ENCODE measurements at places on chromosomes 12 and 14. TPM values are rescaled to one million over a fixed set of nuclear protein-coding genes. Genes with fewer than 3 reads are reported as not detected.

COA8 gene
- 24.6 TPM for total RNA-seq

LRRC43 gene
- 2.9 TPM for total RNA-seq

CACNA2D4 gene
- total RNA-seq = 0.72 TPM

FAM234B gene
- 5.6 TPM for total RNA-seq

IRF9 gene
- 102 TPM for total RNA-seq

LALBA gene
- not detected for total RNA-seq

KLRC1 gene
- not detected for total RNA-seq

PPP1R1A gene
- total RNA-seq = 0.36 TPM

DNA sequence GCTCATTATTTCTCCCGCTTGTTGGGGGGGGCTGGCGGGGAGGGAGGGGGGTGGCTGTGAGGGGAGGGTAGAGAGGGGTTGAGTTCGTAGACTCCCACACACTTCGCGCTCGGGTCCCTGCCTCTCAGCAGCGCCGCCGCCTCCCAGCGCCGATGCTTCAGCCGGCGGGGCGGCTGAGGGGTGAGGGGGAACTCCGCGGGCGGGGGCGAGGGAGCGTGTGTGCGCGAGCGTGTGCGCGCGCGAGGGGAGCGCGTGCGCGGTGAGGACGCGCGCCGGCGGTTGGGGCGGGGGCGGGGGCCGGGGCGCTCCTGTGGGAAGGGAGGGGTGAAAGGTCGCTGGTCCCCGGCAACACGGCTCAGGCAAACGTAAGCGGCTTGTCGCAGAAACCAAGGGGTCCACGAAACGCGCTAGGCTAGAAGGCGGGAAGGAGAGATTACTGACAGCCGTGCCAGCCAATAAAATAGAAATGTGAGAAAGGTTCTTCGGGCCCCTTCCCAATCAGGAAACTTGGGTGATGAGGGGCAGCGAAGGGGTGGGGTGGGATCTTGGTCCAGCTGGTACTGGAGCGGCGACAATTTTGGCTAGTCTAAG is 343 bp upstream of the NOVA1 start:
- peak; percentile 68 for DNase-seq

GRCh38 chr12:110688446-110689280 is at the start of gene HVCN1:
HVCN1 (minus strand) TSS chr12:110689115; CDS start chr12:110683245, 5,870 bp downstream.
- peak; percentile 93 for DNase-seq

- peak; percentile 55 for DNase-seq
These were observed 7.9 kb upstream of the CMKLR1 start for GRCh38 chr12:108346727-108347710.

- no peak for DNase-seq
These were observed 12.3 kb upstream of the TMED10 start for GRCh38 chr14:75188520-75189268.

- peak; percentile 83 for DNase-seq
These were observed 682 bp downstream of the CREBL2 start for GRCh38 chr12:12612358-12612757.

GRCh38 chr14:85060121-85060520 is 469.8 kb upstream of the FLRT2 start:
- no peak for DNase-seq

DNA sequence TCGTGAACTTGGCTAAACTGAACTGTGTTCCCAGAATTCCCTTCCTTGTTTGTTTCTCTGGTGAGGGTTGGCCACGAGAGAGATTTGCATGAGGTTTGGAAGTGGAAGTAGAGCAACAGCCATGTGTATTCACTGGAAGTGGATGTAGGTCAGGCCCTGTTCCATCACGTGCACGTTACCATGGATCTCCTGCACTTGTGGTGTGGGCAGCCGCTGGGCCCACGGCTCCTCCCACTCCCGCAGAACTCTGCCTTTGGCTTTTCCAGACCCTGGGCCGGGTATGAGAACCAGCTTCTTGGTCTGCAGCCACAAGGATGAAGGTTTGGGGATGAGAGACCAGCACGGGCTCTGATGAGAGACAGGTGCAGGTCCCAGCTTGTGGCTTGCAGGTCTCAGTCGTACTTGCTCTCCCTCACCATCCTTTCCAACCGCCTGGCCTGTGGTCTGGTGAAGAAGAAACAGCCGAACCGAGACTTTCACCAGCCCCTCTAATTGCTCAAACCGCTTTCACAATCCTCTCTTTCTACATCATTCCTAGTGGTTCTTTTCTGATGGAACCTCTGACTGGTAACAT is 94.9 kb downstream of the DUSP16 start:
- DNase-seq = no peak

DNA sequence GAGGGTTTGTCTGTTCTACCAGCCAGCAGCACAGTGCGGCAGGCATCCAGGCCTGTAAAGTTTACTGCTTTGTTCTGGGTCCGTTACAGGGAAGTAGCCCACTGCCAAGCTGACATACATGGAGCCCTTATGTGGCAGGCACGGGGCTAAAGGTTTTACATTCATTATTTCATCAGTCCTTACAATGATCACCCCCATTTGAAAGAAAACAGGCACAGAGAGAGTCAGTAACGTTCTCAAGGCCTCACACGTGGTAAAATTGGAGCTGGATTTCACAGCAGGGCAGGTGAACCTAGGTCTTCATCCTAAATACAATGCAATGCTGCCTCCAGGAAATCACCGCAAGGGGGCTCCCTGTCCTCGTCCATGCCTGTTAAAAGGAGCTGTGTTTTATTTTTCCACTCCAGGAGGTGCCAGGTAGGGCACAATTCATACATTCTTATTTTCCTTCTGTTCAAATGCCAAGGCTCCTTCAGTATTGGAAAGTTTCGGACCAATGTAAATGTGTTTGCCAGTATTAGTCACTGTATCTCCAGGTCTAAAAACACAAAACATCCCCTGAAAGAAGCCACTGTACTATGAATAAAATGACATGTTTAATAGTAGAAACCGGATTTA is 172.2 kb upstream of the GZMB start:
- peak; percentile 48 for DNase-seq

DNA sequence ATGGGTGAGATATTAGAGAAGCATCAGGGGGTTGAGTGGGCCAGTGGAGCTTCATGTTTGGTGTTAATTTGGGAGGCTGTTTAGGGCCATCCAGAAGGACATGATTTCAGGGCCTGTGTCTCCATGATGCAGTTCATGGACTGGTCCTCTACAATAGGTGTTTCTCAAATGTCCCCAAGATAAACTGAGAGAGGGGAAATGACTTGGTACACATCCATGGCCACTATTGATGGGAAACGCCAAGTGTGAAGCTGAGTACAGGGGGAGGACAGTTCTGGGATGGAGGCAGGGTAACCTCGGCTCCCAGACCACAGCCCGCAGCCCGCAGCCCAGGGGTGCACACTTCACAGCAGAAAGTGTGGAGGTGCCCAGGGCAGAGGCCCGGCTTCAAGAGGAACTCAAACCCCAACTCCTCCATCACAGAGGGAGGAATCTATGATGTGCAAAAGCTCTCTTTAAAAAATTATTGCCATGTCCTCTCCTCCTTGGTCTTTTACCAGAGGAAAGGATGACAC is 33.3 kb downstream of the CACNA2D4 start:
- no peak for DNase-seq

- no peak for DNase-seq
These were observed 39.6 kb upstream of the ITPR2 start for GRCh38 chr12:26872625-26873024.

DNA sequence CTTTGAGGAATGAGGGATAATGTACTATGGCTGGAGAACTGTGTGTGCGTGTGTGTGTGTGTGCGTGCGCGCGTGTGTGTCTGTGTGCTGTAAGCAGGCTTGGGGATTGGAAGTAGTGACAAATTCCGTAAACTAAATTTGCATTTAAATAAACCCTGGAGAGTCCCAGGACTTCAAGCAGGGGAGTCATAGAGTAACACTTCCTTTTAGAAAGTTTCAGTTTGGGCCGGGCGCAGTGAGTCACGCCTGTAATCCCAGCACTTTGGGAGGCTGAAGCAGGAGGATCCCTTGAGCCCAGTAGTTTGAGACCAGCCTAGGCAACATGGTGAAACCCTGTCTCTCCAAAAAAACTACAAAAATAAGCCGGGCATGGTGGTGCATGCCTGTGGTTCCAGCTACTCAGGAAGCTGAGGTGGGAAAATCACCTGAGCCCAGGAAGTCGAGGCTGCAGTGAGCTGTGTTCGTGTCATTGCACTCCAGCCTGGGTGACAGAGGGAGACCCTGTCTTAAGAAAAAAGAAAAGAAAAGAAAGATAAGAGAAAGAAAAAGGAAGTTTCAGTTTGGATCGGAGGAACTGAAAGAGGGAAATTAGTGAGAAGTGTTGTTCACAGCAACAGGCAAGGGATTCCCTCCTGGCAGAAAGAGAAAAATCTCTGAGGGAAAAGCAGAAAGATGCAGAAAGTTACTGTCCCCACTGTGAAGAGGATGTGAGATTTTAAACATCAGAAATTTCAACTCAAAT is 222.7 kb upstream of the SOX5 start:
- DNase-seq = no peak

DNA sequence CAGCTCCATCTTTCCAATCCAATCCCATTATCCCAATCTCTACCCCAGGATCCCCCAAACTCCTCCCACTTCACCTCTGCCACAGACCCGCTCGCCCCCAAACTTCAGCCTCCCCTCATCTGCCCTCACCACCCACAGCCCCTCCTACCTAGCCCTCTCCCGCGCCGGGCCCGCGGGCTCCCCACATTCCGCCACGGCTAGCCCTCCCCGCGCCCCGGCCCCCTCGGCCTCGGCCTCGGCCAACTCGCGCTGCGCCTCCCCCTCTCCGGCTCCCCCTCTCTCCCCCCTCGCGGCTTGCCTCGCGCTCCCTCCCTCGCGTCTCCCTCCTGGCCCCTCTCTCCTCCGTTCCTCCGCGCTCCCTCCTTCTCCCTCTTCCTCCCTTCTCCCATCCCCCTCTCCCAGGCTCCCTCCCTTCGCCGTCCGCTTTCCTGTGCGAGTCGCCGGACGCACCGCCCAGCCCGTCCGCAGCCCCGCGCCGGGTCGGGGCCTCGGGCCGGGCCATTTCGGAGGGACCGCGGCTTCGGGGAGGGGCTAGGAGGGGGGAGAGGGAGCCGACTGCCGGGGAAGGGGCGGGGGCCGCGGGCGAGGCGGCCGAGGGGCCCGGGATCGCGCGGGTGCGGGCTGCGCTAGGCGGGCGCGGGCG is at the start of gene ATN1:
TSS of gene ATN1 (plus strand) at position 581 of the 643 bp plus-strand sequence. CDS start 6,043 bp downstream, outside the sequence.
- DNase-seq = peak; percentile 97

DNA sequence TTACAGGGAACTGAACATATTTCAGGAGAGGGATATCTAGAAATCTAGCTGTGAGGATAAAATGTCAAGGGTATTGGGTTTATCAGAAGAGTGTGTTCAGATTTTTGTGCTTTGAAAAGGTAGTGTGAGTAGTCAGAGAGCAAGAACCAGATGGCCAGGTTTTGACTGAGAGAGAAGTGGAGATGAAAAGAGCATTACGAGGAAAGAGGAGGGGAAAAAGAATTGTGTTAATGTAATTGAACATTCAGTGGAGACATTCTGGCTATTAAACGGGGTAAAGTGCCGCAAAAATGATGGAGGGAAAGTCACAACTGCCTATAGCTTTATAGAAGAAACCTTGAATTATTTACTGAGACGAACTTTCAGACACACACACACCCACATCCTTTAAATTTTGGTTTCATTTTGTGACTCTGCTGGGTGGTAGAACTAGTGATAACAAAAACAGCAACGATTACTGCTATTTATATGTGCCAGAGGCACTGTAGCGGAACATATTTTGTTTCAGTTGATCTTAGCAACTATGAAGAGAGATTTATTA is 213.6 kb downstream of the ERC1 start:
- peak; percentile 56 for DNase-seq

GRCh38 chr14:105211758-105212089 is 30.6 kb upstream of the NUDT14 start:
- DNase-seq = no peak

DNA sequence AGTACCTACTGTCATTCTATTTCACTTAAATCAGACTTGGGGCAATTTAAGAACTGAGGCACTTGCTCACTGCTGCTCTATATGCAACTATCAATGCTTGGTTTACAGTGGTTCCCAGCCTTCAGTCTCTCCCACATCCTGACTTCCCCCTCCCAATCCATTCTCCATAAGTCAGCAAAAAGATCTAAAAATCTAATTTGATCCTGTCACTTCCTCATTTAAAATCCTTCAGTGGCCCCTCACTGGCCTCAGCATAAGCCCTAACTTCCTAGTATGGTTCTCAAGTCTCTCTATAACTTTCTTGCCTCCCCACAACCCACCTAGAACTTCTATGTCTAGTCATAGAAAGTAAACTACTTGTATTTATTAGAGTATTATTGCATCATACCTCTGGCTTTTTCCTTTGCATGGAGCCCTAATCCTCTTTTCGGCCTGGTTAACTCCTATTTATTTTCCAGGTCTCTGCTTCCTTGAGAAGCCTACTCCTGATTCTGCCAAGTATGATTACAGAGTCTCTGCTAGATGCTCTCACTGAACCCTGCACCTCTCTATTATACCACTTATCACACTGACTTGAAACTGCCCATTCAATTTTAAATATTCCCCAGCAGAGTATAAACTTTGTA is 130.6 kb downstream of the RALGAPA1 start:
- DNase-seq = no peak

DNA sequence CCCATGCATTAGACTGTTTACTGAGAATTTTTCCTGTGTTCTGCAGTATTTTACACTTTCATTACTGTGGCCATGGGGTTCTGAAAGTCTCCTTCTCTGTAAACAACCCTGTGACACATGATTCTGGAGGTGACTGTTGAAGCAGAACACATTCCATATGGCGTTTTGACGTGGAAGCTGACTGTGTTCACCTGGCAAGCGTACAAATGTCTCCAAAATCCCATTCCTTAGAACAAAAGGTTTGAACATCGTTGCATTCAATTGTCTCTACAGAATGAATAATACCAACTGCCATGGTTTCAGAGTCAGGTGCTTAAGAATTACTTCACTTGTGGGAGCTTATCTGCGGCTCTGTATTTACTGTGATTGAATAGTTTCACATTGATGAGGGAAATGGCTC is 485.6 kb upstream of the TMEM132C start:
- DNase-seq = no peak

GRCh38 chr12:27148791-27149190 is 66.4 kb upstream of the C12orf71 start:
- no peak for DNase-seq

GRCh38 chr12:12017135-12017581 is 53.6 kb upstream of the BCL2L14 start:
- DNase-seq = peak; percentile 50

GRCh38 chr12:42445891-42446290 is 119.9 kb downstream of the PPHLN1 start:
- no peak for DNase-seq

DNA sequence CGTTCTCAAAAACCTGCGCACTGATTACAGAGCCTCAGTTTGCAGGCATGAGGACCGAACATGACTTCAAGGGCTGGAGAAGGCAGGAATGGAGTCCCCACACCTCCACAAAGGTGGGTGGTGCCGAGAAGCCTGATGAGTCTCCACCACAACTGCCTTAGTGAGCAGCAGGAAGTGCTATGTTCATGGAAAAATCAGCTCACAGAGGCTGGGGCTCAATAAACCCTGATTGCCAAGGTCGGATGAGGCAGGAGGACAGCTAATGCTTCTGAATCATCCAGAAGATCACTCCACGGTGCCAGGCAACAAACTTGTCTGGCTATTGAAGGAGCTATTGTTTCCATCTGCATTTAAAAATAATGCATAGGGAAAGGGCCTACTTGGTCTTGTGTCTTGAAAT is 31.1 kb downstream of the APPL2 start:
- DNase-seq = peak; percentile 81

- no peak for DNase-seq
These were observed 50.3 kb downstream of the DAD1 start for GRCh38 chr14:22538671-22539228.

GRCh38 chr12:88576866-88577265 is 3.4 kb downstream of the KITLG start:
- no peak for DNase-seq
